ENCODE measurements at places on chromosomes 3 and 15. TPM values are rescaled to one million over a fixed set of nuclear protein-coding genes. Genes with fewer than 3 reads are reported as not detected.

GRCh38 chr3:20857636-20858035, 671.6 kb upstream of the SGO1 start:
- DNase-seq, result no peak

DNA sequence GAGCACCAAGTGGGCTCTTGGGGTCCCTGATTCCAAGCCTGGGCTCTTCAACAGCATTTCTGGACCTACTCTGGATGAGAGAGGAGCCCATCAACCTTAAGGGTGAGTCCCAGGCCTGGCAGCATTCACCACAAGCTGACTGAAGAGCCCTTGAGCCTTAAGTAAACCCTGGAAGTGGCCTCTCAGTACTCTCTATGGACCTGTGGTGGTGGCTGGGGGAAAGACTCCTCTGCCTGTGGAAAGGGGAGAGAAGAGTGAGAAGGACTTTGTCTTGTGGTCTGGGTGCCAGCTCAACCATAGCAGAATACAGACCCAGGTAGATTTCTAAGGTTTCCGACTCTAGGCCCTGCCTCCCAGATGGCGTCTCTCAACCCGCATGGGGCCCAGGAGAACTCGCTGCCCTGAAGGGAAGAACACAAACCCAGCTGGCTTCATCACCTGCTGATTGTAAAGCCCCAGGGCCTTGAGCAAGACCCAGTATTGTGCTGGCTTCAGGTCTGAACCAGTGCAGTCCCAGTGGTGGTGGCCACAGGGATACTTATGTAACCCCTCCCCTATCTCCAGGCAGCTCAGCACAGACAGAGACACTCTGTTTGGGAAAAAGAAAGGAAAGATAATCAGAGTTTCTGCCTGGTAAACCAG, 71.4 kb downstream of the TFDP2 start:
- no peak for DNase-seq

KLHL40 gene
- total RNA-seq, result not detected

GRCh38 chr3:64687781-64688604, at the start of gene ADAMTS9:
TSS of gene ADAMTS9 (minus strand) at chr3:64688000. CDS start at chr3:64687657, 343 bp downstream.
- peak; percentile 50 for DNase-seq

- DNase-seq, result no peak
Observed at GRCh38 chr3:128484404-128485281, 8.4 kb downstream of the GATA2 start.

- peak; percentile 80 for DNase-seq
Observed at GRCh38 chr15:65312400-65312916, 8.0 kb downstream of the RNU5B-1 start.
